Stimulated activated CD4-positive, alpha-beta T cell treated with anti-CD3 and anti-CD28 coated beads, Interleukin-4, amount 100 ng/mL, for 24 hours (primary cell): ENCODE measurements at places on chromosomes 4 and X.

GRCh38 chr4:156975686-156976085 lies 4.1 kb upstream of the PDGFC start:
- no peak for DNase-seq

DNA sequence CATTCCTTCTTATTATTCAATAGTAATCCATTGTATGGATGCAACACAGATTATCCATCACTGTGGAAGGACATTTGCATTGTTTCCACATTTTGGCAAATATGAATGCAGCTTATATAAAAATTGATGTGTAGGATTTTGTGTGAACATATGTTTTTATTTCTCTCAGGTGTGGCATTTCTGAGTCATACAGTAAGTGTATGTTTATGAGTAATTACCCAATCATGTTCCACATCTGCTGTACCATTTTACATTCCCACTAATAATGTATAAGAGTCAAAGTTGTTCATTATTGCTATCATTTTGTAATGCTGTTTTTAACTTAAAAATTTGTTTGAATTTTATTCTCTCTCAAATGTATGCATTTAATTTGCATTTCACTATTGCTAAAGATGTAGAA lies 25.5 kb downstream of the MAGEA4 start:
- no peak for DNase-seq

DNA sequence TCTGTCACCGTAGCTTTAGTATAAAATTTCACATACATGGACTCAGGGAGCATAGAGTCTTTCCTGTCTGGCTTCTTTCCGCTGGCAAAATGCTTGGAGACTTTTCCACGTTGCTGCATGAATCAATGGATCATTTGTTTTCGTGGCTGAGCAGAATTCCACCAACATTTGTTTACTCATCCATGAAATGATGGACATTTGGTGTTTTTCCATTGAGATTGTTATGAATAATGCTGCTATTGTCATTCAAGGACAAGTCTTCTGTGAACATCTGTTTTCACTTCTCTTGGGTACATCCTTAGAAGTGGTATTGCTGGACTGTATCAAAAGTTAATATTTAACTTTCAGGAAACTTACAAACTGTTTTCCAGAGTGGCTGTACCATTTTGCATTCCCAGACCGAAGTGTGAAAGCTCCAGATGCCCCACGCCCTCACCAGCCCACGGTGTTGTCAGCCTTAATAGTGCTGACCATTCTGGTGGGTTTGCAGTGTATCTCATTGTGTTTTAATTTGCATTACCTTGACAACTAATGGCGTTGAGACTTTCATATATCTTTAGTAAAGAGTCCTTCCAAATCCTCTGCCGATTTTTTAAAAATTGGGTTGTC lies 5.8 kb upstream of the TMEM271 start:
- DNase-seq = no peak

GRCh38 chr4:3436798-3437581 lies 4.8 kb upstream of the HGFAC start:
- DNase-seq = no peak
